ENCODE measurements at places on chromosomes 16 and 17.
A peak's percentile ranks its signal among the peaks of the same experiment; 100 is the strongest.

DNA sequence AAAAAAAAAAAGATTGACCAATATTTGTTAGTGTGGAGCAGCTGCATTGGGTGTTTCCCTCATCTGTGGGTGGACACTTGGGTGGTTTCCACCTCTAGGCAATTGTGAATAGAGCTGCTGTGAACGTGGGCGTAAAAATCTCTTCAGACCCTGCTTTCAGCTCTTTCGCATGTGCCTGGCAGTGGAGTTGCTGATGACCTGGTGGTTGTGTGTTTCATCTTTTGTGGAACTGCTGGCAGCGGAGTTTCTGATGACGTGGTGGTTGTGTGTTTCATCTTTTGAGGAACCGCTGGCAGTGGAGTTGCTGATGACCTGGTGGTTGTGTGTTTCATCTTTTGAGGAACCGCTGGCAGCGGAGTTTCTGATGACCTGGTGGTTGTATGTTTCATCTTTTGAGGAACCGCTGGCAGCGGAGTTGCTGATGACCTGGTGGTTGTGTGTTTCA, 21.4 kb downstream of the ZC3H18 start:
- peak; percentile 19 for DNase-seq

DNA sequence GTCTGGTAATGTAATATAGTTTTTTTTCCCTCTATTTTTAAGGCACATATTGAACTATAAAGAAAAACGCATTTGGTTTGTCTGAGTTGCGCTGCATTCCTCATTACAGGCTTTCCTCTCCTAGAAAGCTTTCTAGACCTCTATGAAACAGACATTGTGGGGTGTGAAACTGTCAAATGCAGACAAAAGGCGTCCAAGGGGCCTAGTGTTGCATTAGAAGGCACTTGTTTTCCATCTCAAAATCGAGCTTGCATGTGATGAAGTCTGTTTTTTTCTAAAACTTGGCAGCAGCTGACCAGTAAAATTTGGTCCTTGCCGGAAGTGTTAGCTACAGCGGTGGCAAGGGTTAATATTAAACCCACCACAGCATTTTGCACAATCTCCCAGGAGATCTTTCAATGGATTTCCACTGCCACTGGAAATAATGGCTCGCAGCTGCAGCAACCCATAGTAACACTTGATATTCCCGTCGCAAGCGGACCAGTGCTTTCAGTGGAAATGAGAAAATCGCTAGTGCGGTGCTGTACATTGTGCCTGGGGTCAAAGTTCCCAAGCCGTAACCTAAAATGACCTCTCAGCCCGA, 602.6 kb downstream of the KCNJ2 start:
- DNase-seq = no peak

DNA sequence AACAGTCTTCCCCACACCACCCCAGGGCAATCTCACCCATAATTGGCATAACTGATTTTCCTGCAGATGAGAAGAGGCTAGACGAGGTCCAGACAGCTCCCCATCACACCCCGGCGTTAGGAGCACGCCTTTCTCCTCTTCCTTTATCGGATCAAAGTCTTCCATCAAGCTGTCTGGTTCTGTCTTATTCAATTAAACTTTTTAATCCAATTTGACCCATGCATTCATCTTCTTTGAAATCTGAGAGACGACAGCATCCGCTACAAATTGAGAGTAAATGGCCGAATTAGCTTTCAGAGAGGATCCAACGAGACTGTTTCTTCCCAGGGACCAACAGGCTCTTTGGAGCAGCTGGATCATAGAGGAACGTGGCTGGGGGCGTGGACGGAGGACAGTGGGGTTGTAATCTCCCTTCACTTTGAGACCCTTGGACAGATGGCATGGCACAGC, 44.4 kb upstream of the GPRC5B start:
- no peak for DNase-seq

GRCh38 chr16:77574867-77575624, 140.2 kb upstream of the ADAMTS18 start:
- DNase-seq = no peak

DNA sequence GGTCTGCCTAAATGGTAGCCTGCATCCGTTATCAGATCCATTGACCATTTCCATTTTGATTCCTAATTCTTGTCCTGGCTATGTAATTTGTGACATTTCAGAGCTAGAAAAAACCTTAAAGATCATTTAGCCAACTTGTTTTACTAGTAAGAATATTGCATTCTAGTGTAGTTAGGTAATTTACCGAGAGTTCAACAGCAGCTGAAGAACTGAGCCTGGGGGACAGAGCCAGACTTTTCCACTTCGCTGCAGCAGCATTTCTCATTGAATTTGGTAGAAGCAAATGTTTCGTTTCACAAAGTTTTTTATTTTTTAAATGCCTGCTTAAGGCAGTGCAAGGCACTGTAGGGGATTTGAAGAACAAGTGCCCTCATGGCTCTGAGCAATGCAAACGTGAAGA, 59.2 kb upstream of the MARCHF10 start:
- DNase-seq = no peak

DNA sequence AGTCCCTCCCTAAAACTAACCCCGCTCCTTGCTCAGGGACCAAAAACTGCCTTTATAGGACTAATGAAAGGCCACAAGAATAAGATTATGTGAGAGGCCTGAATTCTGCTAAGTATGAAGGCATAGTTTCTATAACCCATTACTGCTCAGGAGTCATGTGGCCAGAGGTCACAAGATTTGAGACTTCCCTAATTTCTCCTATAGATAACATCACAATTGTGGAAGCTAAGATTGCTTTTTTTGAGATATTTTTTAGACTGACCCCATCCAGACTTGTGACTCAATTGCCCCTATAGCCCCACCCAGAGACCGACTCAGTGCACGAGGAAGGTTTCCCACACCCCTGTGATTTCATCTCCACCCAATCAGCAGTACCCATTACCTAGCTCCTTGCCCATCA, 504.1 kb upstream of the GOT2 start:
- no peak for DNase-seq

DNA sequence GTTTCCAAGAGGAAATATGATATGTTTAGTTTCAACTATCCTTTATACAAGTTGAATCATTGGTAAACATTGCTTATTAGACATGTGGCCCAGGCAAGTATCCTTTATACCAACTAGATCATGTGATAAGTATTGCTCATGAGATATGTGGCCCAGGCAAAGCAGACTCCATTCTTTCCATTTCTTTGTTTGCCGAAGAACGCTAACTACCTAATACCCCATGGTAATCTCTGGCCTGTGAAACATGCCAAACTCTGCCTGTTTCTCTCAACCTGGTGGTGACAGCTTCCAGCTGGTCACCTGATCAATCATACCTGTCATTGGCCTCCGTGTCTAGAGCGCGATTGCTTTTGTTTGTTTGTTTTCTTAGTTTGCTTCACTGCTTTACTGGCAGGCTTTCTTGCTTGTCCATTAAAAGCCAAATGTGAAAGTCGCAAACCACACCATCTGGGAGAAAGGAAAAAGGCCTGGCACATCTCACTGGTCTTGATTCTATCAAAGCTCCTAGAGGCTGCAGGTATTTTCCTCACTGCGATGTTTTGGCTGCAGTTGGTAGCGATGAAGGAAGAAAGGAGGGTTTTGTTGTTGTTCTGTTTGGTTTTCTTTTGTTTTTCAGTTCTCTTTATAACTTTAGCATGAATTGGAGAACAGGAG, 686.2 kb downstream of the KCNJ2 start:
- DNase-seq = no peak

- no peak for DNase-seq
Observed at GRCh38 chr17:43471585-43472160, 12.1 kb upstream of the DHX8 start.

DNA sequence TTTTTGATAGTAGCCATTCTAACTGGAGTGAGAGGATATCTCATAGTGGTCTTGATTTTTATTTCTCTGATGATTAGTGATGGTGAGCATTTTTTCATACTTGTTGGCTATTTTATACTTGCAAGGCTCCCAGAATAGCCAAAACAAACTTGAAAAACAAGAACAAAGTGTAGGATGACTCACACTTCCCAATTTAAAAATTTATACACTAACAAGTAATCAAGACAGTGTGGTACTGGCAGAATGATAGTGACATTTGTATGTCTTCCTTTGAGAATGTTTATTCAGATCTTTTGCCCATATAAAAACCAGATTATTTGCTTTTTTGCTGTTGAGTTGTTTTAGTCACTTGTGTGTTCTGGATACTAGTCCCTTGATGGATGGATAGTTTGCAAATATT, 17.8 kb downstream of the SPECC1 start:
- no peak for DNase-seq

GRCh38 chr17:75557075-75557851, 30.3 kb upstream of the MYO15B start:
- DNase-seq = no peak

- DNase-seq = peak; percentile 86
Observed at GRCh38 chr16:75074920-75075687, 41.5 kb downstream of the LDHD start.

DNA sequence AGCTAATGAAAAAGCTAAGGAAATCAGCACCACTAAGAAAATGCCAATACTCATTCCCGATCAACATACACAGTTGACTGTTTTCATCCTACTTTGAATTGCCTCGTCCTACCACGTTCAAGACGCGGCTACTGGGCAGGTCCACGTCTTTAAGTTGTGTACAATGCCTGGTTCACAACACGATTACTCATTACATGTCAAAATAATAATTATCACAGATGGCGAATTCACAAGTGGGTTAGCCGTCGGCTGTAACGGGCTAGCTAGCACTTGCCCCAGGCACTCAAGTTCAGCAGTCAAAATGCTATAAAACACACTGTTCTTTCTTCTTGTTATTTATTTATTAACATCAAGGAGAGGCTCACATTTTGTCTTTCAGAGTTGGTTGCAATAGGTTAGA, 124.2 kb downstream of the ZFHX3 start:
- DNase-seq = no peak

DNA sequence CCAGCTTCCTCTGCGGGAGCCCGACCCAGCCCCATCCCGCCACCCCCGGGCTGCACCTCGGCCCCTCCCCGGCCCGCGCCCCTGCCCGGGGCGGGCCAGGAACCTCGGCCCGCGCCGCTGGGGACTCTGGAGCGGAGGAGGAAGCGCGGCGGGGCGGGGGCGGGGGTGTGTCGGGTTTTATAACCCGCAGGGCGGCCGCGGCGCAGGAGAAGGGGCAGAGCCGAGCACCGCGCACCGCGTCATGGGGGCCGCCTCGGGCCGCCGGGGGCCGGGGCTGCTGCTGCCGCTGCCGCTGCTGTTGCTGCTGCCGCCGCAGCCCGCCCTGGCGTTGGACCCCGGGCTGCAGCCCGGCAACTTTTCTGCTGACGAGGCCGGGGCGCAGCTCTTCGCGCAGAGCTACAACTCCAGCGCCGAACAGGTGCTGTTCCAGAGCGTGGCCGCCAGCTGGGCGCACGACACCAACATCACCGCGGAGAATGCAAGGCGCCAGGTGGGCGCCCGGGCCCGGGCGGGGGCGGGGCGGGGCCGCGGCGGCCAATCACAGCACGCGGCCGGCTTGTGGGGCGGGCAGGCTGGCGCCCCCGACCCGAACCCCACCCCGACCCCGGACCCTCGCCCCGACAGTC, at the start of gene ACE:
Gene ACE (plus strand): TSS at position 208 of the 626 bp plus-strand sequence. CDS start 34 bp downstream, at position 242.
- peak; percentile 49 for DNase-seq

- DNase-seq = no peak
Observed at GRCh38 chr16:5619304-5619703, 521.7 kb upstream of the EEF2KMT start.

GRCh38 chr16:53249331-53249730, 184.9 kb upstream of the RBL2 start:
- DNase-seq = no peak

DNA sequence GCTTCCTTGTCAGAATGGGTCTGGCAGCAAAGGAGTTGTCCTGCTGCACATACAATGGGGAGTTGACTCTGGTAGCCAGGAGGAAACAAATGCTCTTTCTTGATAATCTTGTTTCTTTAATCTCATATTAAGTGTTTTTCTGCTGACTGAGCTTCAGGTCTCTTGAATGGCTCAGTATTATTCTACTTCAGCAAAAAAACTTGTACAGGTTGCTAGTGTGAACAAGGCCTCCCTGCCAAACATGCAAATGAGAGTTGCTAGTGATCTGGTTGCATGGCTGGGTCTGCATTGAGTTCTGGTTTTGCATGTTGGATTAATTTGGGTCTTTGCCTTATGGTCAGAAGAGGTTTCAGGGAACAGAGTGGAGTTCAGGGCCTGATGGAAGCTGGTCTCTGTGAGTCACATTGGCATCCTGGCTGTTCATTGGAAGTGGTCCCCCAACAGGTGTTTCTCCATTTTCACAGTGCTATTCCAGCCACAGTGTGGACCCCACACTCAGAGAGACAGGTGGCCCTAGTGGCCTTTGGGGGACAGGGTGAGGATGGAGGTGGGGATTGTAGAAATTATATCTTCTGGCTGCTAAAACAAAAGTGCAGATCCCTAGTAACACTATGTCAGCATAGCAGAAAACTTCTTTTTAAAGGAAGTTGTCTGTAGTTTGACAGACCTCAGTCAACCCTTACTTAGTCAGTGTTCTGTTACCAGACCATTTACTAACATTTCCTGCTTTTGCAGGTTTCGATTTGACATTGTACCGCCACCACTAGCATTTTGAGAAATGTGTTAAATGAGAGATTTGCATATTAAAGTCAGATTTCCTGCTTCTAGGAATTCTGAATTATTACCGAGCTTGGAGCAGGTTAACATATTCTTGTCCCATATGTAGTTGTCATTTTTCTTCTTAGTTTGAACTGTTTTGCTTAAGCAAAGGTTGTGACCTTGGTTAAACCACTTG, 47.1 kb downstream of the EPN2 start:
- peak; percentile 15 for DNase-seq

GRCh38 chr16:86979984-86980553, 337.1 kb downstream of the C16orf95 start:
- DNase-seq = no peak

DNA sequence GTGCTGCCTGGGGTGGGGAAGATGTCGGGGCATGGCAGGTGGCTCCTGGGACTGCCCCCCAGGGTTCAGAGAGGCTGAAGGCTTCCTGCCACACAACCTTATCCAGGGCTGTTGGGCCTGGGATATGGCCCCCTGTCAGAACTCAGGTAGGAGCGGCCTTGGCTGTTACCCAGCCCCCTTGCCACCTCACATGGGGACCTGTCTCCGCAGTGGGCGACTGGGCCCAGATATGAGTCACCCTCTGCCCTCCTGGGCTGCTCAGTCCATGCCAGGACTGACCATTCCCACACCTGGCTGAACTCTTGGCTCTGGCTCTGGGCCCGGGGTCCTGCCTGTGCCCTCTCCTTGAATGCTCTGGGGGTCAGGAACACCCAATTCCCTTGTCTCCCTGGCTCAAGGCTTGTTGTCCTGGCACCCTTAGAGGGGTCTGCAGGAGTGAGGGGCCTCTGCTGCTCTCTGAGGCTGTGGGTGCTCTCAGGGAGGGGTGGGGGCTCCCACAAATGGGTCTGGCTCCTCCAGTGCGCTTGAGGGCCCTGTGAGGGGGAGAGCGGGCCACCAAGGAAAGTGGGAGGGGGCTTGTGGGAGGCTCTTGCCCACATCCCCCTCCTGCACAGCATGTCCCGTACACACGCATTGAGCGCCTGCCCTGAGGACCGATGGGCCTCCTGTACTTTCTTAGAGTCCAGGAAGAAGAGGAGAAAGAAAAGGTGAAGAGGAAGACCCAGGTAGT, 36.0 kb downstream of the LGALS9 start:
- no peak for DNase-seq
